ENCODE measurements at places on chromosomes 3 and 15.

DNA sequence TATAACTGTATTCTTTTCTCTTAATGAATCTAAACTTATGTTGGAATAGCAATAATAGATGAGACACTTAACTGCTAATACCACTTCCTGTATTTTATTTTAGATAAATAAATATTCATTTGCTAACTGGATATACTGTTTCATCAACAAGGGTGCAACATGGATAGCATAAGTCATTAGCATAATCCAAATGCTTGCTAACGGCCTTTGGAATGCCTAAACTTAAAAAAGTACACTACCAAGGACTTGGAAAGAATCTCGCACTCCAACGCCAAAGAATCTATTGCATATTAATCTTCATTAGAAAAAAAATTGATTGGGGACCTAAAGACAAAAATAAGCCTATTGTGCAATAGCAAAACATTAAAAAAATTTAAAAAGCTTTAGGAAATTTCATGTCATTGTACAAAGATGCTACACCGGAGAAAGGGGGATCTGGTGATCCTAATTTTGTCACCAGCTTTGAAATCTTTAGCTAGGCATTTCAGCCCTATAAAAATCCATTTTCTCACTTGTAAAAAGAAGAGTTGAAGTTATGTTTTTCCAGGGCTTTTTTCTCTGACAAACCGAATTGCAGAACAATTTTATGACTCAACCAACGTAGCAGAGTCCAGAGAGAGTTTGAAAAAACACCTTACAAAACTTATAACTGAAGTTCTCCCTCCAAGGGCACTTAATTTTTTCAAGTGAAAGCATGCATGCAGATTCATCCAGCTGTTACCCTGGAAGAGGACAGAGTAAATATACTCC lies 4.1 kb downstream of the VGLL3 start:
- DNase-seq: no peak

DNA sequence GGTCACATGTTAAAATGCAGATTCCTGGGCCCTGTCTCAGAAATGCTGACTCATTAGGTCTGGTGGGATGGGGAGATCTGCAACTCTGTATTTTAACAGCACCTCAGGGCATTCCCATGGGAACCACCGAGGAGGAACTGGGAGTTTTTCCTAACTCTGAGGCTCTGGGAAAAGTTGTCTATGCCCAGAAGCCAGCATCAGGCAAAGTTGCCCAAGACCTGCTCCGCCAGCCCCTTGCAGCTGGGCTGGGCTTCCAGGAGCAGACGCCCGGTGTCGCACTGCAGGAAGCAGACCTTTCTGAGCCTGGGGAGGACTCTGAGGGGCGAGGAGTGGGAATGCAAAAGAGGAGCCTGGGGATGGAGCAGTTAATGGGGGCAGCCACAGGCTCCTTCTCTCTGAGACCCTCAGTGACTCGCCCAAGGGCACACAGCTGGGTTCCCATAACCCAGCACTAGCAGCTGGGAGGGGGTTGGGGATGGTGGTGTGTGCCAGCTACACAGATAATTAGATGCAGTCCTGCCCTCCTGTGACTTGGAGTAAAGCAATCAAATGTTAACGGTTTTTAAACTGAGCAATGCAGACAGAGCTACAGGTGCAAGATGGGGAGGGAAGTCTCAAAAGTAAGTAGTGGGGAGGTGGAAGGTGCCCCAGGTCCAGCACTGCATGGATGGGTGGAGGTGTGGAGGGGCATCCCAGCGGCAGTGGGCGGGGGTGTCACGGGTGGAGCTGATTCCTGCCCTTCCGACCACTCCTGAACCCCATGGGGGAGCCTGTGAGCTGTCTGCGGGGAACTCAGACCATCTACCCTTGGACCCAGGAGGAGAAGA lies 100.4 kb downstream of the LSM3 start:
- DNase-seq: no peak

DNA sequence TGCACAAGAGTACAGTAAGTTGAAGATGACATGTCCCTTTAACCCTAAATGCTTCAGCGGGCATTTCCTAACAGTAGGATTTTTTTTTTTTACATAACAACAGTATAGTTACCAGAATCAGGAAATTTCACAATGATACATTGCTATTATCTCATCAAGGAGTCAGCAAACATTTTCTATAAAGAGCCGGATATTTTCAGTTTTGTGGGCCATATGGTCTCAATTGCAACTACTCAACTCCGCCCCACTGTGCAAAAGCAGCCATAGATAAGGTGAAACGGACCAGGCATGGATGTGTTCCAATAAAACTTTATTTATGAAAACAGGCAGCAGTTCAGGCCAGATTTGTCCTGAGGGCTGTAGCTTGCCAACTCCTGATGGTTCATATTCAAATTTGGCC lies 130.6 kb downstream of the SMAD6 start:
- DNase-seq: no peak

GRCh38 chr3:158702815-158703481 lies 29.3 kb downstream of the RARRES1 start:
- DNase-seq: no peak

GRCh38 chr15:63371297-63371918 lies 10.2 kb downstream of the CA12 start:
- no peak for DNase-seq

- no peak for DNase-seq
Measured at GRCh38 chr3:116873142-116873541, 163.6 kb downstream of the TUSC7 start.

DNA sequence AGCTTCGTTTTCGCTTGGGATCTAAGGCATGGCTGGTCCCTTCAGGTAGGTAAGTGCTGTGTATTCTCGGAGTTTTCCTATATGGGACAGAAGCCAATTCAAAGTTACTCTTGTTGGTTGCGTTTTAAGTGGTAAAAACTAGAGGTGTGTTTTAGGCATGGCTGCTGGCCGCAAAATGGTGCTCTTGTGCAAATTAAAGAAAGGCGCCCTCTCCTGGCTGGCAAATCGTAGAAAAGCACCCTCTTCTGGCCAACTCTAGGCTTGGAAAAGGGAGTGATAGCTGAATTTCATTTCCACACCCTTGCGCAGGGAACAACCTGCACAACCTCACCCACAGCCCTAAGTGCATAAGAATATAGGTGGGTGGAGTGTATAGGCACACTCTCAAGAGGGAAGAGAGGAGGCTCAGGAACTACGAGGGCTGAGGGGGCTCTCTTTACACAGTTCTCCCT lies 23.5 kb downstream of the DRD3 start:
- DNase-seq: no peak

- DNase-seq: no peak
Measured at GRCh38 chr3:71520161-71521020, 63.1 kb downstream of the FOXP1 start.

GRCh38 chr3:18546632-18547031 lies 121.5 kb upstream of the SATB1 start:
- no peak for DNase-seq

DNA sequence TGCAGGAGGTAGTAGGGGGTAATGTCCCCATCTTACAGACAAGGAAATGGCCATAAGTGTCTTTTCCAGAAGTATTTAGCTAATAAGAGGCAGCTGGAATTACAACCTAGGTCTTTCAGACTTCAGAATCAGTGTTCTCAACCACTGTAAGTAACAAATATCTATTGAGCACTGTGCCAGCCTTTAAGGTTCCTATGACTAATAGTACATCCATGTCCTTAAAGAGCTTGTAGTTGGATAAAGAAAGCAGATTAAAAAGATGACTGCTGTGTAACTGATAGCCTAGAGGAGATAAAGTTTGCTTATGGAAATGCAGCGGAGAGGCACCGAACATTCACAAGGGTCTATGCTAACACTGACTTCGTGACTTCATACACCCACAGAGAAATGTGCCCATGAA lies 136.0 kb downstream of the KCNMB2 start:
- DNase-seq: no peak

DNA sequence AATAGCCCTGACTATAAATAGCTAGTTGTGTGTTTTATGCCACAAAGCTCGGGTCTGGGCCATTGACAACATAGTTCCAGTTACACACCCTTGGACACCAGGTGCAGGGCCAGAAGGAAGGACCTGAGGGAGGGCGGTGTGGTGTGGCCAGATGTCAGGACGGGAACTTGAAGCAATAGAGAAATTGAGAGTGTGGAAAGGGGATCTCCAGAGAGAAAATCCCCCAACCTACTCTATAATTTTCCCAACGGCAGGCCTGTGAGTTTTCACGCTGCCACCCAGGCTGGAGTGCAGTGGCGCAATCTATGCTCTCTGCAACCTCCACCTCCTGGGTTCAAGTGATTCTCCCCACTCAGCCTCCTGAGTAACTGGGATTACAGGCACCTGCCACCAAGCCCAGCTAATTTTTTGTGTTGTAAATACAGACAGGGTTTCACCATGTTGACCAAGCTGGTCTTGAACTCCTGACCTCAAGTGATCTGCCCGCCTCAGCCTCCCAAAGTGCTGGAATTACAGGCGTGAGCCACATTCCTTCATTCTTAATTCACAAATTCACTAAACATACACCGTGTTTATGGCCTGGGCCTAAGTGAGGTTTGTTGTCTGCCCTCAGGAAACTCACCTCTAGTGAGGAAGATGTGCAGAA lies 70.8 kb upstream of the KLF13 start:
- DNase-seq: no peak

DNA sequence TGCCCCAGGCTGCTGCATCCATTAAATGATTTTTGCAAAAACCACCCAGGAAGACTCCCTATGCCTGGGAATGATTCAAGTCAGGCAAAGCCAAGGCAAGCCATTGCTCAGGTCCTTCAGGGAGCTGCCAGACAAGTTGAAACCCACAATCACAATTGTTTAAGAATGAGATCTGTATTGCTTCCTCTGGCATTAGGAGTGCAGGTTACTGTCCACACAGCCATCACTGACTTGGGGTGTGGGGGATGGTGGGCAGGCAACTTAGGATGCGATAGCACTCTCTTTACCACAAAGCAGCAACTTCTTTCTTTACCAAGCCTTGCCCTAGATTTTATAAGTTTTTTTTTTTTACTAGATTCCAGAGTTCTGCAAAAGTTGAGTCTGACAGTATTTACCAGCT lies 15.0 kb upstream of the IL20RB start:
- DNase-seq: no peak

DNA sequence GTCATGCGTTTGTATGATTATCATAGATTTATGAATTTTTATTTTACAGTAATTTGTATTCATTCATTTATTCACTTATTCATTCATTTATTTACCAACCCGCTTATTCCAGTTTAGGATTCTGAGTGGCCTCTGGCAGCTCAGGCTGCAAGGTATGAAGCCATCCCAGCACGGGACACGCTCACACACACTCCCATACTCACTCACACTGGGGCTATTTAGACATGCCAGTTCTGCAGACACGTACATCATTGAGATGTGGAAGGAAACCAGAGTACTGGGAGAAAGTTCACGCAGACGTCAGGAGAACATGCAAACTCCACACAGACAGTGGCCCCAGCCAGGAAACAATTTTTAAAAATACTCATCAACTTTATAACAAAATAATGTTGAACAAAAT lies 5.1 kb downstream of the CDIN1 start:
- DNase-seq: no peak

DNA sequence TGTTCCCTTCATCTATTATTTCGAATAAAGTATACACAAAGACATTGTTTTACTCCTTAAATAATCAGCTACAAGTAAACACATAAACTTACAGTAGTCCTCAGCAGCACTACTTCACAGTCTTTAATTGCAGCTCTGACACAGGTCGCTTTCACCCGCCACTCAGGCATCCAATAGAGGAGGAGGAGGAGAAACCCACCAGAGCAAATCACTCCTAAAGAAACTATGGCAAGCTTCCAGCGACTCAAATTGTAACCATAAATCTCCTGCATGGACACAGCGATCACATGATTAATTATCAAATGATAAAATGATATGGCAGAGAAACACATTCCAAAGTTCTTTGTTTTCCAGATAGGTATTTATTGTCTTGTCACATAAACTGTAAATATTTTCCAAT lies 26.2 kb downstream of the ATP13A3 start:
- no peak for DNase-seq

DNA sequence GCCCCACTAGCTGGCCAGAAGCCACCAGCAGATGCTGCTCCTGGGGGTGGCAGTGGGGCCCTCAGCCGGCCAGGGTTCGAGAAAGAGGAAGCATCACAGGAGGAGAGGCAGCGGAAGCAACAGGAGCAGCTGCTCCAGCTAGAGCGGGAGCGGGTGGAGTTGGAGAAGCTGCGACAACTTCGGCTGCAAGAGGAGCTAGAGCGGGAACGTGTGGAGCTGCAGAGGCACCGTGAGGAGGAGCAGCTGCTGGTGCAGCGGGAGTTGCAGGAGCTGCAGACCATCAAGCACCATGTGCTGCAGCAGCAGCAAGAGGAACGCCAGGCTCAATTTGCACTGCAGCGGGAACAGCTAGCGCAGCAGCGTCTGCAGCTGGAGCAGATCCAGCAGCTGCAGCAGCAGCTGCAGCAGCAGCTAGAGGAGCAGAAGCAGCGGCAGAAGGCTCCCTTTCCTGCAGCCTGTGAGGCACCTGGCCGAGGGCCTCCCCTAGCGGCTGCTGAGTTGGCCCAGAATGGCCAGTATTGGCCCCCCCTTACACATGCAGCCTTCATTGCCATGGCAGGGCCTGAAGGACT lies 17.5 kb upstream of the APEH start:
- DNase-seq: no peak
